ENCODE measurements at places on chromosomes 4 and X. TPM values are rescaled to one million over a fixed set of nuclear protein-coding genes. Genes with fewer than 3 reads are reported as not detected.

Gene IL15
- total RNA-seq: 12.4 TPM

DNA sequence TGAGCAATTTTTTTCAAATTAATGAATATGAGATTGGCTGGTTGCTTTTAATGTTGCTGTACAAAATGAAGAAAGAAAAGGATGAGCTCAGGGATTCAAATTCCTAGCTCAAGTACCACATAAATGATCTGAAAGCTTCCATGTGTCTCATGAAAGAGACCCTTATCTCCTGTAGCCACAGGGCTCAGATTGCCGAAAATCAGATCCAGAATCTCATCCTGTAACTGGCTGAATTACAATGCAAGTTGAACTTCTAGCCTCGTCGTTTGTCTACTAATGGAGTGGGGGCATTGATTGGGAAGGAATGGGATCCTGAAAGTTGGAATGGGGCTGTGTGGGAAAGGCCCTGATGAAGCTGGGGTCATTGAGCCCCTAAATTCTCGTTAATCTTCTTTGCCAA lies 143.4 kb upstream of the ATP6AP2 start:
- DNase-seq: no peak

DNA sequence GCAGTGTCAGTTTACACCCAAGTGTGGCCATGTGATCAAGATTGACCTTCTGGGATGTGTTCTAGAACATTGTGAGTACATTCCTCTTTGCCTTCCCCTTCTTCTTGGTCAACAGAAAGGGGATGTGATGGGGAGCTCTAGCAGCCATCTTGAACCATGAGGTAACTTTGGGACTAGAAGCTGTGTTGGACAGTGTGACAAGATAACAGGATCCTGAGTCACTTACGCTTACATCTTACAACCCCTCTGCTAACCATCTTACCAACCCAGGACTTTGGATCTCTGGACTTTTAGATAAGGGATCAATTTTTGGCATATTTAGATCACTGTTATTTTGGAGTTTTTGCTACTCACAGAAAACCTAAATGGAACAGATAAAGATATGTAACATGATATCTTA lies 625.6 kb downstream of the BCOR start:
- DNase-seq: no peak

Gene SETD7
- 10.2 TPM for total RNA-seq

DNA sequence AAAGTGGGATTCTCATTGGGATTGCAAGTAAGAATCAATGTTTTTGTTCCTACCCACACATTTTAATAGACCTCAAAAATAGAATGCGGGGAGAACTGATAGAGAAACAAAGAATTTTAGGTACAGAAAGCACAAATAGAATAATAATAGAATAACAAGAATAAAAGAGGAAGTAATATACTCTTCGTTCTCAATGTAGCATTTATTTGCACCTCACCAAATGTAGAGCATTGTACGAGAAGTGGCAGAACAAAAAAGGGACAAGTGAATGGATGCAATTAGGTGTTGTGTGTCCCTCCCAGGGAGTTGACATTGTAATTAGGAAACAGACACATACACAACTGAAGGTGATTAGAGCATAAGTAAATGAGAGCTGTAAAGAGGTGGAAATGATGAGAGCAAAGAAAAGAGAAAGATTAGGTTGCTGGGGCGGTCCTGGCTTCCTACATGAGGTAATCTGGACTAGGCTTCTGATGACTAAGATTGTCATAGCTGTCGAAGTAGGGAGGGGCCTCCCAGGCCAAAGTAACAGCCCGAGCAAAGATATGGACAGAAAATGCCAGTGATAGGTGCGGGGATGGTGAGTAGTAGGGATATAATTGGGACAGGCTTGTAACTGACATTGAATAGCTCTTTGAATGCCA lies 10.4 kb downstream of the RAB9A start:
- no peak for DNase-seq

Gene XAGE2
- not detected for total RNA-seq

Gene NOX1
- total RNA-seq: 27.8 TPM

DNA sequence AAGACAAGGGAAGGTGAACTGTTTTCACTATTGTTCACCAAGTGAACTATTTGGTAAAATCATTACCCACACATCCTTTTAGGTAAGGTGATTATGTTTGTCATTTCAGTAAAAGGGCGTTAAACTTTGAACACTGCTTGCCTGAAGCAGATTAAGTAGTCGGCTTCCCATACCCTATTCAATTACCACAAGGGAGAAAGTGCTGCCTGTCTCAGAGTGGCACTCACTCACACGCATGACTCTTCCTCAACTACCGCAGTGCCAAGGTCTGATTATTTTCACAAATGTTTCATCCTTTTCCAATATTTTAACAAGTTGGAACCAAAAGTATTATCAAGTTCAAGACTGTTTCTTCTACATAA lies 11.0 kb downstream of the VEGFC start:
- DNase-seq: no peak

DNA sequence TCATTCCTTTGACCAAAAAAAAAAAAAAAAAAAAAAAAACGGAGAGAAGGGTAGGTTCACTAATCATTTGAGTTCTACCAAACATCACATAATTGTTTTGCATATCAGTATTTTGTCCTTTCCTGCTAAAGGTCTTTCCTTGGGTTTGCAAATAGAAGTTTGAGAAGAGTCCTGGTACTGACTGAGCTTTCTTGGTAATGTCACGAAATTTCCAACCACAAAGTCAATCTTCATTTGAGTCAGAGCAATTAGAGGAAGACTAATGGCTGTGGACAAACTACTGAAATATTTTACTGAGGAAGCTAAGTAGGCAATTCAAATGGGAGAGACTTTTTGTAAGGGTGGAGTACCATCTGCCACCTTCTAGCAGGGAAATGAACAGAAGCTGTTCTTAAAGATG lies 21.7 kb upstream of the CD40LG start:
- DNase-seq: no peak

Gene NSG1
- total RNA-seq: 1.2 TPM

DNA sequence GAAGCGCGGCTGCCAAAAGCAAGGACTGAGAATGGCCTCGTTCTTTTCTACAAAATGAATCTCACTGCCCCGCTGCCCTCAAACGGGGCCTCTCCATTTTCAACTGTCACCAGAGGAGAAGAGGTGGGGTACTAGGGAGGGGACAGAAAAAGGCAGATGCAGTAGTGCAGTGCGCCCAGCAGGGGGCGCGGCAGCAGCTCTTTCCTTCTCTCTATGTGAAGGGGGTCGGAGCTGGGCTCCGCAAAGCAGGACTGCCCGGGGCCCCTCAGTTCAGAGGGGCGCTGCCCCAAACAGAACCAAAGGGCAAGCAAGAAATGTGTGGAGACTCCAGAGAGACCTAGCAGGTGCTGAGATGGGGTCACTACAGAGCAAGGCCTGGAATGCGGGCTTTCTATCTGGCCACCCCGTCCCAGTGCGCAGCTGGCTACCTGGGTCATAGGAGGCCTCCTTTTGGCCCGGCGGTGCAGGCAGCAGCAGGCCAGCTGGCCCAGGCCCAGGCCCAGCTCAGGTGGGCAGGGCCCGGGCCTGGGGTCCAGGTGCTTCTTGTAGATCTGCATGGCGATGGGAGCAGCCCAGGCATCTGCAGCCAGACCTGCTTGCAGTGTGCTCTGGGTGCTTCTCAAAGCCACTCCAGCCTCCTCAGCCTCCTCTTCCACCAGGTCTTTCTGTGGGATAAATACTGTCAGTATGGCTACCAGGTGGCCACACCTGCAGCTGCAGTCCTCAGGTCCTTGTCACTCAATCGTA lies 5.9 kb downstream of the IRAK1 start:
- no peak for DNase-seq

GRCh38 chr4:4719436-4719835 lies 140.0 kb upstream of the MSX1 start:
- DNase-seq: no peak

DNA sequence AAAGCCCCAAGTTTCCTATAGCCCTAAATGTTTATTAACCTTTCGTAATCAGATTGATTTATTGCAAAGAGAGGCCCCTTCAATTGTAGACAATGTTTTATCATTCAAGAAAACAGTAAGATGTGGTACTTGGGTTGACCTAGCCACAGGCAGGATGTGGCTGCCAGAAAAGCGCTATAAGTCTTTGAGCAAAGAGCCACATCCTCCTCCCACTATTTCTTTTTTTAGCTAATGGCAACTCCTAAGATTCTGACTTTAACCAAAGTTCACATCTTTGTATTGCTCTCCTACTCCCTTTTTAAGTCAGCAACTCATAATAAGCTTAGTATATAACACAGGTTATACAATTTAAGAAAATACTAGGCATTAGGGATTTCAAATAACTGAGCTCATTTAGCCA lies 70.7 kb upstream of the PPP3CA start:
- no peak for DNase-seq

GRCh38 chr4:85717847-85718246 lies 242.9 kb downstream of the ARHGAP24 start:
- DNase-seq: no peak

Gene CSAG1
- not detected for total RNA-seq

GRCh38 chrX:23911126-23911835 lies 3.5 kb downstream of the CXorf58 start:
- no peak for DNase-seq

GRCh38 chr4:14008494-14008893 lies 381.0 kb upstream of the BOD1L1 start:
- DNase-seq: no peak

GRCh38 chr4:1403177-1403583 lies 3.1 kb downstream of the NKX1-1 start:
- no peak for DNase-seq

GRCh38 chrX:30280428-30280827 lies 28.8 kb downstream of the NR0B1 start:
- DNase-seq: no peak

DNA sequence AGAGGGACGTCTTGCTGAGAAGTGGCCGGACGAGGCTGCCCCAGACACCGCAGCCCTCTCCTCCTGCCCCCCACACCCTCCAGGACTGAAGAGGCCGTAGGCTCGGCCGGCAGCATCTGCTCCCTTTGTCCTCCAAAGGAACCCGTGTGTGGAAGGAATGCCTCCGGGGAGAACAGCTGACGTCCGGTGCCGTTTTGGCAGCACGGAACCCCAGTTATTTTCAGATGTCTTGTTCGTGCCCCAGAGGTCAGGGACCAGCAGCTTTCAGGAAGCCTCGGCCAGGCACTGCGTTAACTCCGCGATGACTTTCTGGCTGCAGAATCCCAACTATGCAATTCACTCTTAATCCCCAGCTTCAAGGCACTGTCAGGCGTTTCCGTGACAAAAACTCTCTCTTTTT lies 10.9 kb upstream of the PPP2R3B start:
- no peak for DNase-seq

DNA sequence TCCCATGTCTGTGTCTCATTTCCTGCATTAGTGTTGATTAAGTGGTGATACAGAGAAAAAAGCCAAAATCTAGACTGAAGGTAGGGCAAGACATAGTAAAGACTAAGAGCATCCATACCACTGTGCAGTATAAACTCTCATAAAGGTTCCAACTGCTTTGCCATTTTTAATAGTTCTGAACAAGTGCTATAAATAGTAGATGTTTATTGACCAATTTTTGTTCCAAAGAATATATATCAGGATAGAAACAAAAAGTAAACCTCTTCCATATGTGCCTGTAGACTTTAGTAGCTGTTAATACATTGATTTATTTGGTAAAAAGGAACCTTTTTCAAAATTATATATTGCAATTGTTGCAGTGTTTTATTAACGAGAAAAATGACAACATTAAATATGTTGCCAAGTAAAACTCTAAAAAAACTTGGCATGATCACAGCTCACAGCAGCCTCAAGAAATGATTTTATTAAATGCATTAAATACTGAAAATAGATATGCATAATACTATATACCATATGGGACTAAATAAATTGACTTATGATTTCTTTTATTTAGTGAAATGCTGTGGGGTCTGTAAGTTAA lies 22.3 kb upstream of the AASDH start:
- no peak for DNase-seq

GRCh38 chr4:113824396-113824795 lies 62.9 kb upstream of the CAMK2D start:
- DNase-seq: no peak

DNA sequence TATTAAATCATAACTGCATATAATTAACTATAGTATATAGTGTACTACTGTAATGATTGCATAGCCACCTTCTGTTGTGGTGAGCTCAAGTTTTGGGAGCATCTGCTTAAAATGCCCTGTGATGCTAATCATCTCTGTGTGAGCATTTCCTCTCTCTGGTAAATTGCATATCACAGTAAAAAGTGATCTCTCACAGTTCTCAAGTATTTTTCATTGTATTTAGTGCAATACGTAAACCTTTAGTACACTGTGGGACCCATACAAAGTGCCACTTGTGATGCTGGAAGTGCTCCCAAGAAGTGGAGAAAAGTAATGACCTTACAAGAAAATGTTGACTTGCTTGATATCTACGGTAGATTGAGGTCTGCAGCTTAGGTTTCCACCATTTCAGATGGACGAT lies 82.0 kb downstream of the WWC2 start:
- no peak for DNase-seq

GRCh38 chr4:15396157-15396800 lies 31.6 kb upstream of the C1QTNF7 start:
- DNase-seq: peak; percentile 30

DNA sequence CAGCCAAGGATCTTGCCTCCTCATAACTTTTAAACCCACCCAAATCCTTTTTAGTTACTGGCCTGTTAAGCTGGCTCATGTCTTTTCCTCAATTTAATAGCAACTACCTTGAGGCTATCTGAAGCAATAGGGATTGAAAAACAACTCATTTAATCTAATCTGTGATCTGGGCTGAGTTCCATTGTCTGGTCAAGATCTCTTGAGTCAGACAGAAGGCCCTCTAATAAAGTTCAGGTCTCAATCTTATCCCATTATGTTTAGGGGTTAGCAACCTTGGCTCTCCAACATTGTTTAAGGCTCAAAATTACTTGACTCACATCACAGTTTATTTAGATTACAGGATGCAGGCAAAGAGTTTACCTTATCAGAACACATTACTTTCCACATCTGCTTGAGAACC lies 436.1 kb downstream of the ANKRD50 start:
- DNase-seq: no peak

DNA sequence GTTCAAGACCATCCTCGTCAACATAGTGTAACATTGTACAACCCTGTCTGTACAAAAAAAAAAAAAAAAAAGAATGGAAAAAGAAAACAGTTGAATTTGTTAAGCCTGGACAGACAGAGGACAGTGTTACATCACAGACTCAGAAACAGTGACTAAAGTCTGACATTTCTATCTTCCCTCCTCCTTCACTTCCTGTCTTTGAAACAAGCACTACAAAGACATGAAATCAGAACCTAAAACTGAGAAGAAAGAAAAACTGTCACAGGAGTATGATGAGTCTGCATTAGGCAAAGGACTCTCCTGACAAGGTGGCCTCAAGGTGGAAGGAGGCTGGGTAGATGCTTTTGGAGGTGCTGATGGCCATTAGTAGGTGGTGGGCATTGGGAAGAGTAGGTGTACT lies 126.7 kb downstream of the RBM47 start:
- DNase-seq: no peak

Gene KCND1
- 0.87 TPM for total RNA-seq

DNA sequence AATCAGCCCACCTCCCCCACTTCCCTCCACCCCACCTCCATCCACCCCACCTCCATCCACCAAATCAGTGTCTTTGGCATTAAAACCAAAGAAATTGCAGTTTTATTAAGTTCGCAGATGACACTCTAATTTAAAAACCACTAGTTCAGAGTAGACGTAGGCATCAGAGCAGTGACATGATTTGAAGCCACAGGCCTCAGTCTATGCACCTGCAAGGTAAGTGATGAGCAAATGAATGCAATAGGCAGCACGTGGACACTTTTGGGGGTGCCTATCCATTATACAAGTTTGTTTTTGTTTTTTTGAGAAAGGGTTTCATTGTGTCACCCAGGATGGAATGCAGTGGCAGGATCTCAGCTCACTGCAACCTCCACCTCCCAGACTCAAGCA lies 88.0 kb upstream of the TRIM2 start:
- no peak for DNase-seq

- DNase-seq: no peak
These were observed 16.2 kb upstream of the WDR19 start for GRCh38 chr4:39166177-39166576.
